Hematopoietic multipotent progenitor cell treated with erythropoietin and hydrocortisone succinate and interleukin-3 and kit ligand, for 4 days (in vitro differentiated cells): ENCODE measurements at places on chromosomes 5 and 9.
A peak's percentile ranks its signal among the peaks of the same experiment; 100 is the strongest.

DNA sequence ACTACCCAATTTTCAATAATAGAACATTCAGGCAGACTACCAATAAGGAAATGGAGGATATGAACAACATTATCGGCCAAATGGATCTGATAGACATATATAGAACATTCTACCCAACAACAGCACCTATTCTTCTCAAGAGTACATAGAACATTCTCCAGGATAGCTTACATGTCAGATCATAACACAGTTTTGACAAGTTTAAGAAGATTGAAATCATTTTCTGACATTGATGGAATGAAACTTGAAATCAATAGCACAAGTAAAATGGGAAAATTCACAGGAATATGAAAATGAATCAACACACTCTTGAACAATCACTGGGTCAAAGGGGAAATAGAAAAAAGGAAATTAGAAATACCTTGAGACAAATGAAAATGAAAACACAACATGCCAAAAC is 94.6 kb upstream of the MEGF10 start:
- no peak for DNase-seq

DNA sequence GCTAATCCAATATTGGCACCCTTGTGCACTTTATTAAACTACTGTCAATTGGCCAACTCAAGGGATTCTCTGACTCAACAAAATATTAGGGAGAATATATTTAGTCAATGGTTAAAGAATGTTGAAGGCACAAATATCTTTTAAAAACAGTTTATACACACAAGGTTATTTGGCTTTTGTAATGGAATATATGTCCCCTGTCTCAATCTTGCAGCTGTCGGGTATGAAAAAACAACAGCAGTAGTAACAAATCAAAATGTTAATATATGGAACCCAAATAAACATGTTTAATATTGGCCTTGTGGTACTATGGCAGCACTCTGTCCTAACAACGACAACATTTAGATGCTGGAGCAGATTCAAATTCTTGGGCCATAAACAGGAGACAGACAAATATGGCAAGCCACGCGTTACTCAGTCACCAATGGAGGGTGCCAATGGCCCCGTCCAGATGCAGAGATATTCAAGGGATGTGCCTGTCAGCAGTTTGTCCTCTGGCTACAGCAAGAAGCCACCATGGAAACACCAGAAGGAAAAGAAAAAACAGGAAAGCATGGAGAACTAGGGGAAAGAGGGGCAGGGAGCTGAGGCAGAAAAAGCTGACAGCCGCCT is 342.0 kb downstream of the NDUFS4 start:
- DNase-seq: no peak

- DNase-seq: no peak
Measured at GRCh38 chr9:93761822-93762221, 185.4 kb downstream of the PHF2 start.

- DNase-seq: no peak
Measured at GRCh38 chr9:92004045-92004392, 54.0 kb upstream of the ROR2 start.

- peak; percentile 69 for DNase-seq
Measured at GRCh38 chr5:7886849-7887475, 18.0 kb downstream of the MTRR start.

DNA sequence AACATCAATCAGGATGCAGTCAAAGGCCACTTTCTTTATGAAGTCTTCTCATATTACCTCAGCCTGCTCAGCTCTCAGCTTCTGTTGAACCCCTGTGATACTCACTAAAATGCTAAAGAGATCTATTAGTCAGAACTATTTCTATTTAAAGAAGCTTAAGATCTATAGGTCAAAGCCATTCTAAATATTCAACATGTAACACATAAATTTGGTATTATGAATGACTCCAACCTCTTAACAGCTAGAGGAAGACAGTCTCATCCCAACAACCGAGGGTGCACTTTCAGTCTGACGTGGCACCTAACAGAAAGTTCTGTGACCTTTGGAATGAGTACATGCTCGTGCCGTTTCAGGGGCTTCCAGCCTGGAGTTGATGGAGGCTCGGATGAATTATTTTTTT is 301.5 kb upstream of the VLDLR start:
- DNase-seq: no peak

DNA sequence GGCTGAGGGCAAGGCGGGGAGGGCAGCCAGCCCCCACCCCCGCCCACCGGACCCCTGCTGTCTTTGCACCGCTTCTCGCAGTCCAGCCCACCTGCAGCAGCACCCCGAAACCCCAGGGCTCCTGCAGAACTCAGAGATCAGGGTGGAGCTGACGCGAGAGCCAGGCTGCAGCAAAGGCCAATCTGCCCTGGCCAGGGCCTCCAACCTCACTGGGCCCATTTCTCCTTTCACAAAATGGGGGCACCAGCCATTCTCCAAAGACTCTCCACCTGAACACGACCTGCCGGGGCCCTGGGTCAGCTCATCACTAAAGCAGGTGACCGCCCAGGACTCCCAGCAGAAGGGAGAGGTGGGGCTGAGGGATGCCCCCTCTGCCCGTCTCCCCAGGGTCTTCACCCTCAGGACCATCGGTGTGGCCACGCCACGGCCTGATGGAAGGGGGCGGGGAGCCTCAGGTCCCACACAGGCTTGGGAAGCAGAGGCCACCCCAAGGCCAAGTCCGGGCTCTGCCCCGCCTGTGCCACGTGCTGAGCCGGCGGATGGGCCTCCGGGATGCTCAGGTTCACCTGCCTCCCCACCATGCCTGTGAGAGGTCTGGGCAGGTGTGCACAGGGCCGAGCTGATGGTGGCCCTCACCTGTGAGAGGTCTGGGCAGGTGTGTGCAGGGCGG is 13.1 kb downstream of the NACC2 start:
- no peak for DNase-seq

DNA sequence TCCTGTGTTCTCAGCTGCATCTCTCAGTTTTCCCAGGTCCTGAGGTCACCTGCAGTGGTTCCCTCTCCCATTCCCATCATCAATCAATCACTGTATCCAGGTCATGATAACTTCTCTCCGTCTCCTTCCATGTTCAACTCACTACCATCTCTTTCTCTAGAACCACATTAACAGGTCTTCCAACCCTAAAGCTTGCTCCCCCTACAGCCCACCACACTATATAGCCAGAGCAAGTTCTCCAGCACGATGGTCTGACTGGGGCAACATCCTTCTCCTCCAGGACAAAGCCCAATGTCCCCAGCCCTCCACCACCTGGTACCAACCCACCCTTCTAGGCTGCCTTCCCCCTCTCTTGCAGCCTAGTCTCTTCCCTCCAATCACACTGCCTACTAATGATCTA is 241.6 kb downstream of the CDK5RAP2 start:
- DNase-seq: no peak

GRCh38 chr9:739362-739761 is 102.1 kb upstream of the DMRT1 start:
- no peak for DNase-seq

DNA sequence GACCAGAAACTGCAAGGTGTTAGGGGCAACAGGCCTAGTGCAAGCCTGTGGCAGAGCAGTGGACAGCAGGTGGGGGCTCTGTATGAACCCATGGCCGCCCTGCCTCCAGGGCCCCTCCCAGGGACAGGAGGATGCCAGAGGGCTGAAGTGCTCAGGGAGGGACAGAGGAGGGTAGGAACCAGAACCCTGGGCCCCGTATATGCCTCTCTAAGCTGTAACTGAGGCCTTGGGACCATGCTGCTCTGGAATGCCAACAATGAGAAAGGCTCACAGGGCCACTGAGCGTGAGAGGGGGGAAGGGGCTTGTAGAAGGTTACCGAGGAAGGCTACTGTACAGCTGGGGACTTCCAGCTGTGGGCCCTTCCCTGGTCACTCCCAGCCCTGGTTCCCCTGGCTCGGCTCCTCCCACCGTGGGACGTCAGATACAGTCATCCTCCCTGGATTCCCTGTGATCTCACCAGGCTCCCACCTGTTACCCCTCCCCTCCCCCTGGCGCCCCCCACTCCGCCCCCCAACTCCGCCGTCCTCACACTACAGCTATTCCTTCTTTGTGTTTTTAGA is 21.1 kb downstream of the AQP7 start:
- no peak for DNase-seq

DNA sequence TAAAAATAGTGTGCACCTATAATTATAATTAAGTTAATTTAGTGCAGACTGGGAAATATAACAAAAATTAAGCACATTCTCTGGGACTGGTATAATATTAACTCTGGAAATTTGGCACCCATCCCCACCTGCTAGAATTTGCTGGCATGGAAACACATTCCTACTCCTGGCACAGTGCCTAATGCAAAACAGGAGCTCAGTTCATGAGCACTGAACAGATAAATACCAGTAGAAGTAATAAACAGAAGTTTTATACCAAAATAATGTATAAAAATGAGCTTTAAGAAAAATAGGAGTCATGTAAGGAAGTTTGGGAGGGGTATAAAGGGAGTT is 23.7 kb upstream of the NPR3 start:
- DNase-seq: no peak

DNA sequence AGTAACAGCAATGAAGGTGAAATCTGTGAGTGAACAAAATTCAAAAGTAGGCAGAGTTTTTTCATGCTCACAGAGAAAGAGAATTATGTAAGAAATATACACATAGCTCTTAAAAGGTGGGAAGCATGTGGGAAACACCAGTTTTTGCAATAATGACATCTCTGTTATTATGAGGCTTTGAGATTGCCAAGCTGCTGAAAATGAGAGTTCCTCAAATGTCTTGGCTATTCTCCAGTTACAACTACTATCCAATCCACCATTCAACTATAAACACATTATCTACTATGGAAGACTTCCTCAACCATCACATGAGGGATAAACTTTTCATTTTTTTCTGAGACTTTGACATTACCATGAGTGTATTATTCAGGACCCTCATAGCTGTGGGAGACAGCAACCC is 420.8 kb upstream of the ACTBL2 start:
- peak; percentile 44 for DNase-seq

GRCh38 chr9:89628601-89629000 is 23.8 kb downstream of the GADD45G start:
- no peak for DNase-seq

- no peak for DNase-seq
Measured at GRCh38 chr9:72937545-72937944, 15.3 kb downstream of the ALDH1A1 start.

DNA sequence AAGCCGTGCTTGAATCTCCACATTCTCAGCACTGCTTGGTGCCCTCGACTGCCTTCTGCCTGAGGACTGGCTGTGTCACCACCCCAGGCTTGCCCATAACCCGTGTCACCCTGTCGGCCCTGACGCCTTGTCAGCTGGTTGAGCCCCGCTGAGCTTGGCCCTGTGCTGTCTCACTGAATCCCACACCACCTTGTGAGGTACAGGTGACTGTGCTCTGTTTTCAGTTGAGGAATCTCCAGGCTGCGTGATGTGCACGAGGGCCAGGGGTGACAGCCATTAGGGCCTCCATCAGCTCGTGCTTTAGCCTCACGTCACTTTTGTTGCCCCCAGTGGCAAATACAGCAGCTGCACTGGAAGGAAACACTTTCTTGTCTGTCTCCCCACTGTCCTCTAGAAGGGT is 90.7 kb downstream of the CACNA1B start:
- DNase-seq: peak; percentile 13

GRCh38 chr5:149496166-149496565 is 55.1 kb downstream of the CSNK1A1 start:
- DNase-seq: no peak

GRCh38 chr9:8822667-8823025 is 1023.1 kb upstream of the DMAC1 start:
- no peak for DNase-seq

- no peak for DNase-seq
Measured at GRCh38 chr5:68289498-68289897, 73.9 kb downstream of the PIK3R1 start.

GRCh38 chr5:147911427-147911826 is 5.1 kb upstream of the C5orf46 start:
- no peak for DNase-seq

GRCh38 chr9:137237759-137238726 is 3.0 kb upstream of the TUBB4B start:
- no peak for DNase-seq

DNA sequence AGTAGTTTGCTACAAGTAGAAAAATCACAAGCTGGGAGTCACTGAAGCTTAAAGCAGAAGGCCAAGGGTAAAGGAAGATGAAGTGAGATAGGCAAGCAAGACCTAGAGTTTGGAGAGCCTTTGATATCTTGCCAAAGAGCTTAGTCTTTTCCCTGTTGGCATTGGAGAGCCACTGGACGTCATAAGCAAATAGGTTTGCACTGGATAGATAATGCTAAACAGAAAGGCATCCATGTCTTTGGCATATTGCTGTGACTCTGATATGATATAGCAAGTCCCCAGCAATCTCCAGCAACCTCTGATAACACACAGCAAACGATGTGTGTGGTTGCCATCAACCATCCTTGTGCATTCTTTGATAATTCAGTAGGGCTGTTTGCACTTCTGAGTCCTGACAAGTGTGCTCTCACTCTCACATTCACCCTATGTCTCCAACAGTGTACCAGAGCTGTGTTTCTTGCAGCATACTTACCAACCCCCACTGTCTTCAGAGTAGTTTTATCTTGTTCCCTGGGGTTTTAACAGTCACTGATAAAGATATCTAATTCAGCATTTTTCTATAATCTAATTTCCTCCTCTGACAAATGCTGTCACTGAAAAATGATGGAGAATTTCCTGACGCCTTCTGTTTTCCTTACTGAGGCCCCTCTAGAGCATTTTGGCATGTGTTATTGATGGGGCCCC is 16.9 kb upstream of the FREM1 start:
- DNase-seq: peak; percentile 96

- DNase-seq: no peak
Measured at GRCh38 chr5:107396351-107396690, 274.4 kb downstream of the EFNA5 start.

DNA sequence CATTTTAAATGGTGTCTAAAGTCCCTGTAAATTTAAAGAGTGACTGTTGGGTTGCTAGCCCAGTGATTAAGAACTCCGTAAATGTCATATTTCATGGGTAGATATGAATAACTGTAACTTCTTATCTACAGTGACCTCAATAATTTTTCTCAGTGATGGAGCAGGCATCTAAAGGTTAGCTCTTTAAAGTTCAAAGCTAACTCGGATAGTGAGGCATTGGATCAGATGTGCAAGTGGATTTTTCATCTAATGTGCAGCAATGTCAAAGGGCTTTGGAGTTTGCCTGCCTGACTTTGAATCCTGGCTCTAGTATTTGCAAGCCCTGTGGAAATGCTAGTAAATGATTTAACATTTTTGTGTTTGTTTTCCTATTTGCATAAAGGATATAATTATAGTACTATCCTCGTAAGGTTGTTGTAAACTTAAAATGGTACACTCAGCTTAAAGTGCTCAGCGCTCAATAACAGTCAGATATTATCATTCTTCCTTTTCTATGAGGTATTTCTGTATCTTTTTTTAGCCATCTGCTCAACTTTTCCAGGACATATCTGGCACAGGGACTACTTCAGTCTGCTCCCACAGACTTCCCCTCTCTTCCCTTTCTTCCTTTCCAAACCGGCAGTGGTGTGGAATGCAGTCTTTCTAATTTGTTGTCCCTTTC is 163.7 kb upstream of the ELL2 start:
- DNase-seq: peak; percentile 22
